ENCODE measurements at places on chromosomes 5 and 9.

- no peak for DNase-seq
These were observed 31.0 kb downstream of the GADD45G start for GRCh38 chr9:89635816-89636215.

DNA sequence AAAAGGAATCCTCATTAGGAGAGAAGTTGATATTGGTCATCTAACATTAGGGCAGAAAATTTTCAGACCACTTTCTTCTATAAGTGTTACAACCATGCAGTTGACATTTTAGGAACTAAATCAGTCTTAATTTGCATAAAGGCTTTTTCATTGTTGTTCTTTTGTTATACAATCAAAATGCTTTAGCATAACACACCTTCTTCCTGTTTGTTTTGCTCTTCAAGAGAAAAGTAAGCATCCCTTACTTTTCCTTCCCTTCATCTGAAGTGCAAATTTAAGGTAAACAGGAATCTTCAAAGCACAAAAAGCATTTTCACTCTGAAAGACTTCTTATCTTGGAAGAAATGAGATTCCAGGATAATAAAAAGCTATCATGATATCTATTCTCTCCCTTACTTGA lies 273.6 kb downstream of the PTPRD start:
- DNase-seq, result no peak

DNA sequence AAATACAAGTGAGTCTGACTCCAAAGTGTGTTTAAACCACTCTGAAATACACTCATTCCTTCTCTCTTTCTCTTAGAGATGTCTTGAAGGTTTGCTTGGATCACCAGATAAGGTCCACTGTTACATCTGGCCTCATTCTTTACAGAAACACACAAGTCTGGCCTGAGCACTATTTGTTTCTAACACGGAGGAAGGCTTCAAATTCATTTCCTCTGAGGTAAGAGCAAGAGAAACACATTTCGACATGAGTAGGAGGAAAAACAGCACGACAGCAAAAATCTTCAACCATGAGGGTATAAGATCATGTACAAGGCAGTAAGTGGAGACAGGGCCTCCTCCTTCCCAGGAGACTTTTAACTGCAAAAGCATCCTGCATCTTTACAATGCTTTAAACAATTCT lies 8.0 kb downstream of the SIL1 start:
- DNase-seq, result no peak

DNA sequence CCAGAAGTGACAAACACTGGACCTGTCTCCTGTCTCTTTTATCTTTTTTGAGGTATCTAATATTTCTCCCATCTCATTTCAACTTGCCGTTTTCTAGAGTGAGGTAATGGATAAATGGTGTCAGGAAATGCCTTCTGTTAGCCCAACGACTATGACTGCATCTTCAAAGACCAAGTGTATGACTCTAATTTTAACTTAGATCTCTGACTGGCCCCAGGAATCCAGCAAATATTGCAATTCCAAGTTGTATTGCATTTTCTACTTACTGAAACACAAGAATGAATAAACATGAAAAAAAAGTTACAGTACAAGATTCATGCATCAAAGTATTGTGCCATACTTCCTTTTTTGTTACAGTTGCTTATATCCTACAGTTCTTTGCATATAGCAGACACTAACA lies 26.3 kb downstream of the SLC28A3 start:
- no peak for DNase-seq

GRCh38 chr5:155529362-155529761 lies 515.8 kb downstream of the KIF4B start:
- DNase-seq, result no peak

DNA sequence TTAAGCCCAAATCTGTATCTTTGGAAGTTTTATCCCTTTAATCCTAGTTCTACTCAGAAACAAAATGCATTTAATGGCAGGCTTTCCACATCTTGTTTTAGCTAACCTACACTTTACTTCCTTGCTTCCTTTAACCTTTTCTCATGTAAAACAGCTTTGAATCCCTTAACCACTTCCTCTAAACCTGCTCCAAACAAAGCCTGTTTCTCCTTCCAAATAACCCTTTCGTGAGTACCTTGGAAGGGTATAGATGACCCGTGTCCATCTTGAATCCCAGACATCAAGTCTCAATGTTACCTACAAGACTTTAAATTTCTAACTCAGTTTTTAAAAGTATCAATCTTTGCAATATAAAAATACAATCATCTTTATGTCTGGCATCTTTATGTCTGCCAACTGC lies 78.4 kb downstream of the DROSHA start:
- no peak for DNase-seq

- no peak for DNase-seq
These were observed 13.7 kb downstream of the PITX1 start for GRCh38 chr5:135020111-135020895.

- DNase-seq, result no peak
These were observed 37.5 kb downstream of the SPRY4 start for GRCh38 chr5:142287096-142287972.

GRCh38 chr5:72281764-72282499 lies 38.1 kb downstream of the MRPS27 start:
- no peak for DNase-seq

DNA sequence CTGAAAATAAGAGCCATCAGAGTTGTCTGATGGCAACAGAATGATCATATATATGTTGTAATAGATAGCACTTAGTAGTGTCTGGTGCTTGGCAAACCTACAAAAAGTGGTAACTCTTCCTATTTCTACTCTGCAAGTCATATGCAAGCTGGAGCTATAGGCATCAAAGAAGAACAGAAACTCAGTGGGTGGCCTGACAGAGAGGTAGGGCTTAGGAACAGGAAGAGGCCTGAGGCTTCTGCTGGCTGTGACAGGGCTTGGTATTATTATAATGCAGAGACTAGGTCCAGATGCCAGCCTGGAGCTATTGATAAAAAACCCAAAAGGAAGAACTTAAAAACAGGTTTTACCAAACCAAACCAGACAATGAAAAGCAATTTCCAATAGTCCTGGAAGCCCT lies 4.4 kb upstream of the DIAPH1 start:
- no peak for DNase-seq

GRCh38 chr9:97474372-97474925 lies 27.0 kb upstream of the TMOD1 start:
- DNase-seq, result no peak

- no peak for DNase-seq
These were observed 15.4 kb downstream of the AOPEP start for GRCh38 chr9:94741866-94742265.

DNA sequence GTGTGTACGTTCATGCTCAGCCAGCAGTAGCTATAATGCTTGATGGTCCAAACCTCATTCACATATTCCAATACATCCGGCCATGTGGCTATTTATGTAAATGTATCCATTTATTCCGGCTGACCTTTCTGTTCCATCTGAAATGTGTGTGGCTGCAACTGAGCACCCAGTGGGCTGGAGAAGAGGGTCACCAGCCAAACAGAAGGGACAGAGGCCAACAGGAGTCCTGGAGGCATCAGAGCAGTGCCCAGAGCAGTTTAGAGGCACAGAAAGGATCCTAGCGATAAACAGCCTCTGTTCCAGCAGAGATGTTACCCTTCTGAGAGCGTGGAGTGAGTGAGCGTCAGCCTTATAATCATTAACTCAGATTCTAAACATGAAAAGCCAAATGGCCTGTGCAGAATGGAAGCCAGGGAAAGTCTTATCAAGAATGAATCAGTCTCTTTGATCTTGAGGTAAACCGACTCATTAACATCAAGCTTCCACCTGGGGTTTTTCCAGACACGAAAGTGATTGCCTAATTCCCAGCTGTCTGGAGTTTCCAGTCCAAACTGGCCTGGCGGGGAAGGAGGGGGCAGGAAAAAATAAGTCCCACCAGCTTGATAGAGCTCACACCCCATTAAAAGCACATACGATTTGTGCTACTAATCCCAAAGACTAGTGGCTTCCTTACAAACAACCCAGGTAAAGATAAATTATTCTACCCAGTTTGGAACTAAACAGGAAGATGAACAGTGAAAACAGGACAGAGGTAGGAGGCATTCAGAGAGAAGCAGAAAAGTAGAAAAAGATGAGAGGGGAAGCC lies 55.7 kb downstream of the SUSD1 start:
- no peak for DNase-seq

DNA sequence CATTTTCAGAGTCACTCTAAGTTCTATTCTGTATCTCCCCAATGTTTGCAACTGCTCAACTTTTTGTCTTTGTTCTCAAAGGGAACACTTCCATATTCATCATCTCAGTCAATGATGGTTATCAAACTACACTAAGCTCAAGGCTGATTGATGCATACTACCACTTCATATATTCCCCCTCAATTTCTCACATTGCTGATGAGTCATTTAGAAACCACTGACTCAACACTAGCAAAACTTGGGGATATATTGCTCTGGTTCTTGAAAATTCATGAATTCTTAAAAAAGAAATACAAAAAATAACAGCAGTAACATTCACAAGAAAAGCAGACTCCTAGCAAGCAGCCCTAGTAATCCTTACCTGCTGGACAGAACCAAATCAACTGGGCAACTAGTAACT lies 52.2 kb downstream of the ABHD17B start:
- no peak for DNase-seq

GRCh38 chr9:126159430-126160060 lies 167.1 kb upstream of the MVB12B start:
- DNase-seq, result no peak

DNA sequence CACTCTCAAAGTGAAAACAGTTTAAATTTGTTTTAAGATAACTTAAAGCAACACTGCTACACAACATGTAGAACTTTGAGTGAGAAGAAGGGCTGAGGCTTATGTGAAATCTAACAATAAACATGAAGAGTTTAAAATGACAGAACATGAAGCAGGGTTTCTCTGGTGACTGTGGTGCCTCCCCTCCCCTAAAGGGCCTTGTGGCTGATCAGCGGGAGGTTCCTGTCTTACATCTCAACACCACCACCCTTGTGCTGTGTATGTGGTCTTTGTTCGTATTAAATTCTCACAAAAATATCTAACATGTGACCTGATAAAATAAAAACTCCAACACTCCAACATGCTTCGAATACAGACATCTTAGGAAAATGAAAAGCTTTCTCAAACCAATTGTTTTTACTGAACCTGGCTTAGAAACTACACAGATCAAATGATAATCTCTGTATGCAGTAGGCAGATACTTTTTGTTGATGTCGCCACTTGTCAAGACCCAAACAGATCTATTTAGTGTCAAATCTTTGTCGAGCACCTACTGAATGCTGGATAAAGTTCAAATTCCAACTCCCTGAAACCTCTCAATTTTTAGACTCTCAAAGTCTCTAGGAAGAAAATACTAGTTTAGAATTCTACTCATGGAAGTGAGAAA lies 9.9 kb upstream of the IQGAP2 start:
- DNase-seq, result peak; percentile 50

- DNase-seq, result peak; percentile 92
These were observed 2.4 kb upstream of the PHYKPL start for GRCh38 chr5:178234750-178235587.

GRCh38 chr9:128927731-128928411 lies 7.1 kb downstream of the PHYHD1 start:
- peak; percentile 69 for DNase-seq

- DNase-seq, result no peak
These were observed 15.6 kb downstream of the JADE2 start for GRCh38 chr5:134540747-134541733.

GRCh38 chr9:69940674-69941073 lies 103.0 kb upstream of the MAMDC2 start:
- no peak for DNase-seq

DNA sequence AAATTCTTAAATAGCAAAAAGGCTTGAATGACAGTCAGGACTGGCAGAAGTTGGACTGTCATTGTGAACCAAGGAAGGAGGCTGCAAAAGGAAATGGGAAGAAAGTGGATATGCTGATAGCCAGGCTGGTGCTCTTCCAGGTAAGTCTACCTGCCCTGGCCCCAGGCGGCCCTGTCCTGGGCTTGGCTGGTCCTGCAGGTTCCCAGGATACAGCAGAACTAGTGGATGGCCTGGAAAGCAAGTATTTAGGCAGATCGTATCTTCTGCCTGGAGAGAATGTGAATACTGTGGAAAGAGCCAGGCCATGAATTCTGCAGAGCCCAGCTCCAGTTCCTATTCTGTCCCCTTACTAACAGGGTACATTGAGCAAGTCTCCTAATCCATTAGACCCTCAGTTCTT lies 149.3 kb downstream of the SEC61B start:
- no peak for DNase-seq

DNA sequence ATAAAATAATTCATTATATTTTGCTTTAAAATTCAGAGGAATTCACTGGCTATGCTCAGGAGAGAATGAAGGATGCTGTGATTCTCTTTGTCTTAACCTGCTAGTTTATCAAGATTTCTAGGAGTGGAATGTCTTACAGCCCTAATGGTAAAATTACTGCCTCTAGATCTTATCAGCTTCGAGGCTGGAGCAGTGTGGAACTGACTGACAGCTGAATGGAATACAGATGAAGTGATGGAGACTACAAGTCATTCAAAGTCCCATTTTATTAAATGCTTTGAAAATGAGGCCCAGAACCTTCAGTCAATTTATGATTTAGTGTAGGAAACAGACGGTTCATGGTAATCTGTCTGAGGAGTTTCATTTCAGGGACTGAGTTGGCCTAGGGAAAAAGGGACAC lies 202.1 kb downstream of the RFX3 start:
- no peak for DNase-seq

GRCh38 chr9:127204771-127205470 lies 59.7 kb upstream of the GARNL3 start:
- peak; percentile 37 for DNase-seq

DNA sequence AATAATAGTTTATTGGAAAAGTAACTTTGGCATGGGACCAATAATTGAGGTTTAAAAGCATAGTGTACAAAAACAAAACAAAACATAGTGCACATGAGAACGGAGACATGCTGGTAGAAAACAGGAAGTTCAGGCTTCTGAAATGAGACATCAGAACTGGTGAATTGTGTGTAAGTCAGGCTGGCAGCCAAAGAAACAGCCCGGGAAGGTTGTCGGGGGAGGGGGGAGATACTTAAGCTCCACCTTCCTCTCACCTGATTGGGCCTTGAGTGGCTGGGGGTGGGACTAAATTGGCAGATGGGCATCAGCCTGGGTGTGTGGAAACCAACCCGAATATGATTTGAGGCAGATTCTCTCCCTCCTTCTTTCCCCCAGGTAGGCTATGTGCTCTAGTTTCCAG lies 256.3 kb downstream of the SMARCA2 start:
- DNase-seq, result peak; percentile 29

GRCh38 chr9:105441616-105442160 lies 6.1 kb upstream of the FSD1L start:
- no peak for DNase-seq

DNA sequence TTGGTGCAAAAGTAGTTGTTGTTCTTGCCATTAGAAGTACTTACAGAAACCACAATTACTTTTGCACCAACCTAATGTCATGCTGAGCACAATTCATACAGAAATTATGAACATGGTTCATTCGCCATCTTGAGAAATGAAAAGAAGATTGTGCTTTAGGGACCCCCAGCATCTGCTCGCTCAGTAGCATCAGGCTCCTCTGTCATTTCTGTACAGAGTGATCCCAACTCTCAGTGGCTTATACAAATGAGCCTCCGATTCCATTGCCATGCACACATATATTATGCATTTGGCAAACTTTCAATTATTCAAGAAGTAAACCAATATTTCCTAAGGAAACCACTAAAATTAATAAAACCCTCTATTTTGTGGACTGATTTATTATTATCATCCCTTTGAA lies 266.2 kb downstream of the MED10 start:
- no peak for DNase-seq

GRCh38 chr5:179959641-179960040 lies 51.9 kb upstream of the TBC1D9B start:
- no peak for DNase-seq

GRCh38 chr9:20376731-20377375 lies 245.4 kb downstream of the MLLT3 start:
- peak; percentile 80 for DNase-seq

- DNase-seq, result no peak
These were observed 22.4 kb upstream of the SPINK14 start for GRCh38 chr5:148145916-148146315.

All from hematopoietic multipotent progenitor cell treated with erythropoietin and hydrocortisone succinate and interleukin-3 and kit ligand, for 6 days (in vitro differentiated cells).